ENCODE measurements at places on chromosomes 13 and 19. TPM values are rescaled to one million over a fixed set of nuclear protein-coding genes. Genes with fewer than 3 reads are reported as not detected.
A peak's percentile ranks its signal among the peaks of the same experiment; 100 is the strongest.

ZNF544 gene
- total RNA-seq = 47.4 TPM

SHISA2 gene
- total RNA-seq = 1.7 TPM

- peak; percentile 22 for DNase-seq
These were observed 653 bp downstream of the MVB12A start for GRCh38 chr19:17420475-17420924.

DNA sequence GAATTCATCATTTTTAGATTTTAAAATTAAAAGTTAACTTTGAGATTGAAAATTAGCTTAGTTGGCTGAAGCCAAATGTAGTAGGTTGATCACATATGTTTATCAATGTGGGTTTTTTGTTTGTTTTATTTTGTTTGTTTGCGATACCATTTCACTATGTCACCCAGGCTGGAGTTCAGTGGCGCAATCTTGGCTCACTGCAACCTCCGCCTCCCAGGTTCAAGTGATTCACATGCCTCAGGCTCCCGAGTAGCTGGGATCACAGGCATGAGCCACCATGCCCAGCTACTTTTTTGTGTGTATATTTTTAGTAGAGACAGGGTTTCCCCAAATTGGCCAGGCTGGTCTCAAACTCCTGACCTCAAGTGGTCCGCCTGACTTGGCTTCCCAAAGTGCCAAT is 665.7 kb upstream of the SLC10A2 start:
- DNase-seq = no peak

DNA sequence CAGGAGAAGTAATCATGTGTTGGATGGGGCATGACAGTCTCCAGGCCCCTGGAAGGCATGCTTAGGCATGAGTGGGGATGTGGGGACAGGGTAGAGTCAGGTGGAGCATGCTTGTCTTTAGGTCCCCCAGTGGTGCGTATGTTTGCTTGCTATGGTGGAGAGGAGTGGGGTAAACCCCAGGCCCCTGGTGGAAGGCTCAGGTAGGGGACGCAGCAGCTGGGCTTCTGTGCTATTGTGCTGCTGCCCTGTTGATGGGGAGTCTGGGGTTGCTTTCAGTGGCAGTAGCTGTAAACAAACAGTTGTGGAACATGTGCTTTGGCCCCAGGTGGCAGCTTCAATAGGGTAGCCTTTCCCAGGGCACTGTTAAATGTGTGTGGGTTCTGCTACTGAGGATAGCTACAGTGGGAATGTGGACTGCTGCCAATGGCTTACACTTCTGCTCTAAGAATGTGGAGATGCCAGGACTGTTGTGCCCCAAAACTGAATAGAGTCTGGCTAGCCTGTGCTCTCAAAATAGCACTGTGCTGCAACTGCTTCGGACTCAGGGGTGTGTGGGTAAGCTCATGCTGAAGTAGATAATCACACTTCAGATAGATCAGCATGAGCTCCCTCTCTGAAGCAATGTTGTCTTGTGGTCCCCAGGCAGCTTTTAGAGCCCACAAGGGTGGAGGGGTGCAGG is 1257.3 kb downstream of the DIAPH3 start:
- DNase-seq = no peak

GRCh38 chr13:44012910-44013757 is 133.4 kb downstream of the LACC1 start:
- no peak for DNase-seq

DNA sequence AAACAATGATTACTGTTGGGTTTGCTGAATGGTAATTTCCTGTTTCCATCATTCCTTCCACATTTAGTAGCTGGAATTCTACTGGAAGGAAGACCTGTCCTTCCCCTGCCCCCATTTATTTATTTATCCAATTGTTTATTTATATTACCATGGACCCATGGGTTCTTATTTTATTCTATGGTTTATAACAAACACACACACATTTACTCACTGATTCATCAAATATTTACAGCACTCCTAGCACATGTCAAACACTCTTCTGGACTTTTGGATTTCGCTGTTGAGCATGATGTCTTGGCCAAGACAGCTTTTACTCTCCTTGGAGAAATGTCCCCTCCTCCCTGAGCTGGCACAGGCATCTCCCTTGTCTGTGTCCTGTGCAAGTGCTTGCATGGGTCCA is 227.8 kb upstream of the MAB21L1 start:
- no peak for DNase-seq

- DNase-seq = no peak
These were observed 1780.1 kb upstream of the PCDH20 start for GRCh38 chr13:63195726-63196125.

DNA sequence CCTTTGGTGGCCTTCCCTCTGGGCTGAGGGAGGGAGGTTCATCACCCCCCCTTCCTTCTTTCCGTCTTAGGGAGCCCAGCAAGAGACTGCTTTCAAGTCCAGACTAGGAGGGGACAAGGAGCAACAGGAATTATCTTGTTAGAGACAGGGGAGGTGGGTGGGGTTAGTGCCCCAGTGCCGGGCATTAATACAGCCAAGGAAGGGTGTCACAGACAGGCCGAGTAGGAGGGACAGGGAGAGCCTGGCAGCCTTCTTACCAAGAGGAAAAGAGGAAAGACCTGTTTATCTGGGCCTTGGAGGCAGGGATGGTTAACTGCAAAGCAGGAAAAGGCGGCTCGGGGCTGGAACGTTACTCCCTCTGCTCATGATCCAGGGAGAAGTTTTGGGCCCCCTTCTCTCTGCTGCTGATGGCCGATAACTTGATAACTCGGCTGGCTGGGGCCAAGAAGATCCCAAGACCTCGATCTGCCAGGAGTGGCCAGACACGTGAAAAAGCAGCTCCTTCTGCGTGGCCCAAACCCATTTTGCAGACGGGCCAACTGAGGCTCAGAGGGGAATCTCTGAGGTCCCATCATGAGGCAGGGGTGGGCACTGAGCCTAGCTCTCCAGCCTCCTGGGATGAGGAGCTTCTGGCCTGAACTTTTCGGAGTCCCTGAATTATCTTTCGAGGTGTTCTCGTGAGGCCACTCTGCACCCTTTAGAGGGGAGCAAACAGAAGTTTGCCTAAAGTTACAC is 79.3 kb downstream of the PTPRS start:
- no peak for DNase-seq

- no peak for DNase-seq
These were observed 373.4 kb downstream of the SLITRK1 start for GRCh38 chr13:83508771-83509301.

DNA sequence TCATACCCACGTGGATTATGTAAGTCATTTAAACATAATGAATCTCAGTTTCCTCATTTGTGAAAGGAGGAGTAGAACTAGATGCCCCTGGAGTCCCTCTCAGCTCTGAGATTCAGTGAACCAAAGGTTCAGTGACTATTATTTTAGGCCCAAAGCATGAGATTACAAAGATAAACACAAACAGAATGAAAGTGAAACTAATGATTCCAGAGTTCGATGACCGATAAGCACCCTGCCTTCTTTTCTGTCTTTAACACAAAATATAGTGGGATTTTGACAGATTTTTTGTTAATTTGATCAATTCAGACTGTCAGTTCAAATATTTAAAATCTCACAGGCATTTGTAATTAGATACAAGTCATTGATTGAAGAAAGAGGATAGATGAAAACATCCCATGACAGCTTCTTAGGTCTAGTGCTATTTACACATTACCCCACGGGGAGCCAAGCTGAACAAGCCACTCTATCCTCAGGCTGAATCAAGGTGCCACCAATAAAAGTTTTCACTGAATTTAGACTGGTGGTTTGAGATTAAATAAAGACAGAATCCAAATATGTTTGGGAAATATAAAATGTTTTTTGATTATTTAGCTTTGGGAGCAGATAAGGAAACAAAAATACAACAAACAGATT is 64.6 kb upstream of the RAP2A start:
- DNase-seq = no peak

GRCh38 chr13:97307118-97307881 is 85.2 kb downstream of the MBNL2 start:
- DNase-seq = no peak

- no peak for DNase-seq
These were observed 4.5 kb upstream of the ELOF1 start for GRCh38 chr19:11563532-11563931.

GRCh38 chr19:14006766-14007562 is 844 bp upstream of the RFX1 start:
- DNase-seq = peak; percentile 90
